ENCODE measurements at places on chromosomes 2 and 18.

GRCh38 chr2:221554769-221555493 is 17.2 kb downstream of the EPHA4 start:
- DNase-seq = peak; percentile 39

- no peak for DNase-seq
Observed at GRCh38 chr2:107697385-107697784, 129.3 kb upstream of the RGPD4 start.

GRCh38 chr2:85935746-85936208 is 47.0 kb upstream of the ST3GAL5 start:
- DNase-seq = peak; percentile 83

GRCh38 chr2:222756951-222757650 is 85.6 kb downstream of the MOGAT1 start:
- peak; percentile 51 for DNase-seq

DNA sequence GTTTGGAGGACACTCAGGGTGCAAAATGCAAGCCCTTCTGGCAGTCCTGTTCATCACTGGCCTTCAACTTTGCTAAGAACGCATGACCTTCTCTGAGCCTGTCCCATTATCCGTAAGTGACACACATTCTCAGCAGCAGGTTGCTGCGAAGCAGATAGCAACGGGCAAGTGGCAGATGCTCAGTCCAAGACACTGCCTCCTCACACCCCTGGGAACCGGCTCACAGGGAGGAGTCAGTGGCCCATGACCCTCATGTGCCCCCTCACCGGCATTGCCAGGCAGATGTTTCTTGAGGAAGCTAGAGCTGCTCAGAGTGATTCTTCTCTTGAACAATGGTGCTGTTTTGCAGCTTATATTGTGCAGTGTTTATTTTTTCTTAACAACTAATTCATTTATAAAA is 737.2 kb upstream of the HS6ST1 start:
- no peak for DNase-seq

GRCh38 chr2:175698061-175698460 is 304.0 kb downstream of the LNPK start:
- DNase-seq = peak; percentile 3

- DNase-seq = no peak
Observed at GRCh38 chr2:19738707-19739106, 163.1 kb downstream of the TTC32 start.

DNA sequence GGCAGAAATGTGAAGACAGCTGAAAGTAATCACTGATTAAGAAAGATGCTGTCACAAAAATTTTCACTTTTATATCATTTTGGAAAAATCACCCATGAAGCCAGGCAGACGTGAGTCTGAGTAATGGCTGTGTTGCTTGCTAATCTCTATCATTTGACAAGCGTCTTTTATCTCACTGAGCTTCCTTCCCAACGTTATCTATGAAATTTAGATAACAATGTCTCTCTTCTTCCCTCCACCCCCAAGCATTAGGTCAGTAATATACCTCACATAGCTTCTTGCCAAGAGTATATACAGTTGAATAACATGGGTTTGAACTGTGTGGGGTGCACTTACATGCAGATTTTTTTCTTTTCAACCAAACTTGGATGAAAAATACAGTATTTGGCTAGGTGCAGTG is 388.6 kb upstream of the NRXN1 start:
- DNase-seq = no peak

DNA sequence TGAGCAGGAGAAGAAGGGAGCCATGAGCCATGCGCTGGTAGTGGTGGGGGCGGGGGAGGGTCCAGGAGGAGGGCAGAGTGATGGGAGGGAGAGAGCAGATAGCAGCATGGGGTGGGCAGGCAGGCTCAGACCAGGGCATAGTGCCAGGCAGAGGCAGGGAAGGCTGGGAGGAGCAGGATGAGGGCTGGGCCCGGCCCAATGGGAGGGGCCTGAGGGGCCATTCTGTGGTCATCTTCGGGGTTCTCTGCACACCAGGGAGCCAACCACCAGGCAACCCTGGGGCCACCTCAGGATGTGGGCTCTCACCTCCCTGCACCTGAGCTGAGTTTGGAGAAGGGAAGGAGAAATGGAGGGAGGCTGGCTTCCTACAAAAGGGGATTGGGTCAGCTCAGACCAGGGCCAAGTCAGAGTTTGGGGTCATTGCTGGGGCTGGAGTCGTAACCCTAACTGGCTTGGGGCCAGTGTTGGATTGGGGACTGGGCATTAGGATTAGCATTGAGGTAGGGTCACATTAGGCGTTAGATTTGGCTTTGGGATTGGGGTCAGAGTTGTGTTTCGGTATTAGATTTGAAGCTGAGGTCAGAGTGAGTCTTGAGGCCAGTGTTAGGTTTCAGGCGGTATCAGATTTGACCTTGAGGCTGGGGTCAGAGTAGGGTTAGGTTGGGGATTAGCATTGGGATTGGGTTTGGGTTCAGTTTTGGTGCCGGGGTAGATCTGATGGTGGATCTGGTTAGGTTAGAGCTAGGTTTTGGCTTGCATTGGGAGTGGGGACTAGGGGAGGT is 11.2 kb downstream of the VIL1 start:
- DNase-seq = no peak

DNA sequence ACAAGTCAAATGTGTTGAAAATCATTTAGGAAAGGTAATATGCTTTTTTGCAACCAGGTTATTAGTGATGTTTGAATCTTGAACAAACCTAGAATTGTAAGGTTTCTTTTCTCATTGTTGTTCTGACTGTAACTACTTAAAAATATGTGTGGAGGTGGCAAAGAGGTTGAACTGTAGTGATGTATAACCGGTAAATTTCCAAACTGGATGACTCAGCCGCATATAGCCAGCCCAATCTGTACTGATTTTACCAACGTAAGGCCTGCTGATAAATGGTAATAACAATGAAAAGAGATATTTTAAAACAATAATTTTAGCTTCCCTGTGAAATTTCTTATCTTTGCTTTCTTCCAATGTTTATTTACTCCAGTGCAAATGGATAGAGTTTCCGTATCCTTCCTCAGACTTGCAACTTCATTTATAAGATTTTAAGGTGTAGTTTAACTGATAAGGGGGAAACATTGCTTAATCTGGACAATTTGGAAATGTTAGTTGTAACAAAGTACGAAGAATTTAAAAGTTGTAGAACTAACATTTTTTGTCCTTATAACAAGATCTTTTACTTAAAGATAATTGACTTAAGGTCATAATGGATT is 1170.4 kb upstream of the ZEB2 start:
- DNase-seq = no peak

- DNase-seq = no peak
Observed at GRCh38 chr18:40984856-40985255, 970.2 kb upstream of the PIK3C3 start.

Data from astrocyte of the hippocampus (primary cell).